ENCODE measurements at places on chromosomes 5 and 9.

- DNase-seq = no peak
Observed at GRCh38 chr9:107810461-107810961, 320.9 kb upstream of the KLF4 start.

GRCh38 chr9:74773886-74774479 lies 113.7 kb downstream of the TRPM6 start:
- peak; percentile 86 for DNase-seq

DNA sequence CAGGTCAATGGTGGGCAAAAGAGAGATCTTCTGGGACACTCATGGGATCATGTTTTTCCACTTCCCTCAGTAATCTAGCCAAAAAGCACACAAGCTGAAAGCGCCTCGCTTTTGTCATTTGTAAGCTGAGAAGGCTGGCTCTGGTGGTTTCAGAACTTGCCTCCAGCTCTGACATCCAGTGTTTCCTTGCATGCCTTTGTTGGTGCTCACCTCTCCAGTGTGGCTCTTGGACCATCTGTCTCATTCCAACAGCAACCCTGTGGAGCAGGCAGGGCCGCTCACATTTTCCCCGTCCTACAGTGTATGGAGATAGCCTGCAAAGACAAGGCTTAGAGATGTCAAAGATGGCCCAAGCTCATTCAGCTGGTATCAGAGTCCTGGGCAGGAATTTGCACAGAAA lies 160.8 kb upstream of the KLF4 start:
- no peak for DNase-seq

GRCh38 chr9:83792746-83793145 lies 24.8 kb downstream of the GKAP1 start:
- no peak for DNase-seq

DNA sequence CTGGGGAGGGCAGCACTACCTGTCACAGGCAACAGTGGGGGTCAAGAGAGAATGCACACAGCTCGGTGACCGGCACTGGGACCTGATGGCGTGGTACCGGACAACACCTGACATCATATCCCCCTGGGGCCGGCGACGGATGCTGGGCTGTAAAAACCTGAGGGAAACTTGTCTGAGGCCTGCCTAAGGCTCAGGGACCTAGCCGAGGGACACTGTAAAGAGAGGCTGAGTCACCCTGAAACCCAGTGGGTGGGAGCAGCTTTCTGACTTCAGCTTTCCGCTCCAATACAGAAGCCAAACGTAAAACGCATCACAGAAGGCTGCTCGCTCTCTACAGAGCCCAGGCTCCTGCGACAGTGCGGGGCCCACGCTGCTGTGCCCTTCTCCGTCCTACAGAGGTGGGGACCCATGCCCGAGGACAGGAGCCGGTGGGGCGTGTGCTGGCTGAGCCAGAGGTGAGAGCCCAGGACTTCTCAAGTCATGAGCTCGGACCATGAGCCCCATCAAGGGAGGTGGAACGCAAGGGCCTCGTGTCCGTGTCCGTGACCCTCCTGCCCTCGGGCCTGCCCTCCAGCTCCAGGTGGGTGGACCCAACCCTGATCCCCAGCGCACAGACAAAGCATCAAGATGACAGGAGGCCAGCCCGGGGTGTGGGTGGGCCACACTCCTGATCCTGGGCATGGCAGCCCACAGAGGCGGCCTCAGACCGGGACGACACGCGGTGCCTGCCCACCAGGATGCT lies 5.3 kb downstream of the RALGDS start:
- no peak for DNase-seq

DNA sequence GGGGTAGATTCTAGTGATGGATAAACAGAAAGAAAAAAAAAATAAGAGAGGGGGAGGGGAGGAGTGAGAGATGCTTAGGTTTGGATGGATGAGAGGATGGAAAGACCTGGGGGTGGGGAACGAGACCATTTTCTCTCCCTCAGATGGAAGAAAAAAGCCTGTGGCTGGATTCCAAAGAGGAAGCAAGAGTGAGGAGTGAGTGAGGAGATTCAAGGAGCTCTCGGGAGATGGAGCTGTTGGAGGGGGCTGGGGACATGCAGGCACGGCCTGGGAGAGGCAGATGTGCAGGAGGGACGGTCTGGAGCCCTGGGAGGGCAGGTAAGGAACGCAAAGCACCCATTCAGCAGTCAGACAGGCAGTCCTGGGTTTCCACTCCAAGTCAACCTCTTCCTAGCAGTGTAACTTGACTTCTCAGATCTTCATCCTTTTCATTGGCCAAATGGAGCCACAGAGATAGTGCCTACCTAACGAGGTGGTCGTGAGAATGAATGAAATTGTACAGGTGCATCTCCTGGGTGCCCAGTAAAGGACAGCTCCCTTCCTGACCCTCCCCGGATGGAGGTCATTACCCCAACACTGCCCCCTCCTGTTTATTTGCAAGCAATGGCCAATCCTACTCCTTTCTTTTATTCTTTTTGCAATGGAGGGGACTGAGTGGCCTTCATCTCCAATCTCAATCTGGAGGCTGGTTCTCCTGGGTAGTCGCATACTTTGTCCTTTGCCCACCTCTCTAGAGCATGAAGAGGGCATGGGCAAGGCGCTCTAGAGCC lies 52.2 kb downstream of the PCDH1 start:
- peak; percentile 44 for DNase-seq

- no peak for DNase-seq
Observed at GRCh38 chr9:99459919-99460318, 237.8 kb downstream of the SEC61B start.

DNA sequence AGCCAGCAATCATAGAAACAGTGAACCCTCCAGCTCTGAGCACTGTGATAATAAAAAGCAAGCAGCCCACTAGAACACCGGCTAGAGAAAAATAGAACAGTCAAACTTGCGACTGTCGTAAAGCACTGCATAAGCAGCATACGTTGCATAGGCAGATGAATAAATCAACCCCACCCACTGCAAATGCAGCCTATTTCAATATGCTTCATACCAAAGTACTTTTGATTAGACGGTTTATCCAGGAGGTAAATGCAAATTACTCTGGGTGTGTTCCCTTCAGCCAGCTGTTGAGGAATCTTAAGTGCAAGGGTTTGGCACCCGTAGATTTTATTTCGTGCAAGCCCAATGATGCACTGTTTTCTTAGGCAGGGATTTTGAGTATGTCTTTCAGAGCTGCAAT lies 32.1 kb upstream of the ANKRD18A start:
- no peak for DNase-seq

- no peak for DNase-seq
Observed at GRCh38 chr5:74634611-74635286, 5.8 kb downstream of the ENC1 start.

DNA sequence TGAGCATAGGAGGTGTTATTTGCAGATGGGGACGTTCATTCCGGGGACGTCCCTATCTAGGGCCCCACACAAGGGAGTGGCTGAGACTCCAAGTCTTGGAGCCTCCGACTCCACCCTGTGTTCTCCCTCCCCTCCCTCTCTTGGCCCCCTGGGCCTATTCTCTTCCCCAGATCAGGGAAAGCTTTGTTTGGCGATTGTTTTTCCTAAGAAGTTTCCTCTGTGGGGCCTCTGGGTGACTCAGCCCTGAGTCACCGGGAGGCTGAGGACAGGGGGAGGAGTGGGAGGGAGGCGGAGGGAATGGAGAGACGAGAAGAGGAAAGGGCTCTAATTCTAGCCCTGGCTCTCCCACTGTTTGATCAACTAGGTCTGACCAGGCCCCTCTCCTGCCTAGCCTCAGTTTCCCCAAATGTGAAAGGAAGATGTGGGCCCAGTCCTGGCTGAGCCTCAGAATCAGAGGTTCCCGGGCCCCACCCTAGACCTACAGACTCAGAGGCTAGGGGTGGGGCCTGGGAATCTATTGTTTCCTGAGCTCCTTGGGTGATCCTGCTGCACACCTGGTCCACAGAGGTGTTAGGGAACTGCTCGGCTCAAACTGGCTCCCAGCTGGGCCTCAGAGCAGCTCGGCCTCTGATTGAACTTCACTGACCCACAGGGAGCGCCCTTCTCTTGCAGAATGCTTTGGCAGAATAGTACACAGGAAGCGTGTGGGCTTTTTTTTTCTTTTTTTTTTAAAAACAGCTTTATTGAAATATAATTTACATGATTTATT lies 19.2 kb downstream of the GSN start:
- DNase-seq = peak; percentile 97
